NCI-H187 treated with DMSO at 0.1 percent for 48 hours (cell line): ENCODE measurements at places on chromosomes 1 and 21.

- no peak for DNase-seq
Measured at GRCh38 chr1:224245188-224245587, 62.1 kb downstream of the DEGS1 start.

- no peak for DNase-seq
Measured at GRCh38 chr1:115839029-115839678, 1.8 kb downstream of the NHLH2 start.

DNA sequence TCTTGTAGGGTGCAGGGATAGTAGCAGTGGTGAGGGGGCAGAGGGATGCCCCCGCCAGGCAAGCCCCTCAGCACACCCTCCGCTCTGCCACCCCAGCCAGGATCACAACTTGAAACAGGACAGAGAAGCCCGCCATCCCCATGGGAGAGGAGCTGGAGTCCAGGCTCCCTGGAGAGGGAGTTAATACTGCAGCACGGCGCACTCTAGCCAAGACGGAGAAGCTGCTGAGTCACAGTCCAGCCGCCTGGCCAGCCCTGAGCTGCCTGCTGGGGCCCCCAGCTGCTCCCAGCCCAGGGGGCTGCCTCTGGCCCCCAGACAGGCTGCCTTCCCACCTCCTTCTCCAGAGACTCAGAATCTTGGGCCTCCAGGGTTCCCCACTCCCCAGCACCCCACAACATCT is 87.2 kb downstream of the SYT2 start:
- no peak for DNase-seq

DNA sequence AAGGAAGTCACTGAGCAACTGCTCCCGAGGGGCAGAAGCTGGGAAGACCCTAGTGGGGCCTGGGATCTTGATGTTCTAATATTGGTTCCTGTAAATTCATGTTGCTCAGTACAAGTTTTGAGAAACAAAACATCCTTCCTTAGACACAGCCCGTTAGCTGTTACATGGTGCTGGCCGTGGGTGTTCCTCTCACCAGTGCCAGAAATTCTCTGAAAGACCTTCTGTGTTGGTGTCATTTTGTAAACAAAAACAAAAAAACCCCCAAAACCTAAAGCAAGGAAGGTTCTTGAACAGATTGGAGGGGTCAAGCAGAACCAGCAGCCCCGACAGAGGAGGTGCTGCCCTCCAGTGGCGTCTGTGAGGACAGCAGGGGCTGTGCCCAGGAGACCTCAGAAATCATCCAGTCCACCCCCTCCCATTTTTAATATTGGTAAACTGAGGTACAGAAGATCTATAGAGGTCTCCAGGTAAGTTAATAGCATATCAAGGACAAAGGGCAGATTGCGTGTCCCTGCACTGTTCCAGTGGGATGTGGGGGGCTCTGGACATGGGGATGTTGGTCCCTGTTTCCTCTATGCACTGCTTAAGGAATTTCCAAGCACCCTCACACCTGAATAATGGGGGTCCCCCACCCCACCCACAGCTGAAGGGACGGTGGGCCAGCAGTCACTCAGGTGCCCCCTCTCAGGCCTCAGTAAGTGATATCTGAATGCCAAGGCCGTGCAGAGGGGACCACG is 38.2 kb downstream of the SLC2A7 start:
- DNase-seq = no peak

DNA sequence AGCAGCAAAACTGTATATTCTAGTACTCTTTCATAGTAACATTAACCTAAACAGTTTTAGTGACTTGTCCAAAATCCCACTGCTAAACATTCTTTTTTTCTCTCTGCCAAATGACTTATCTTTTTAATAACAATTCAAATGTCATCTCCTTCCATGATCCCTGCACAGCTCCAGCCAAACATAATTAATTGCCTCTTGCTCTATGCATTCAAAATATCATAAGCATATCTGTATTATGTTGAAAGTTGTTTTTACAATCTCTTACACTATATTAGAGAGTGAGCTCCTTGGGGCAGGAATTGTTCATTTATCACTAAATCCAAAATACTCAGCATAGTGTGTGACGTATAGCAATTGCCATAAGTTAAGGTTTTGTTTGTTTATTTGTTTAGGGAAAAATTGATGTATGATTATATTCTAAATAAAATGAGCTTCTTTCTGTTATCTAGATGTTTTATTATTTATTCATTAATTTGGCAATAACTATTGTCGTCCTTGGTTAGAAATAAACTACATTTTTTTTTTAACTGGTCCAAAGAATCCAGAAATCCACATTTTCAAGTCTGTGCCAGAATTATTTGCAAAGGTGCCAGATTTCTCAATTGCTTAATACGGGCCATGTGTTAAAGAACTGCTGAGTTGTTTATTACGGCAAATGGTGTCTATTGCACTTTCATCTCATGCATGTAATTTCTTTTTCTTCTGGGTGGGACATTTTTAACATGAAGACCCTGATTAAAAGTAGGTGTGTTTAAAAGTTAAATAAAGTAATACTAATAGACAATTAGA is 577.2 kb upstream of the ZRANB2 start:
- no peak for DNase-seq
